Non-pigmented ciliary epithelial cell (primary cell): ENCODE measurements at places on chromosomes 5 and 9.

DNA sequence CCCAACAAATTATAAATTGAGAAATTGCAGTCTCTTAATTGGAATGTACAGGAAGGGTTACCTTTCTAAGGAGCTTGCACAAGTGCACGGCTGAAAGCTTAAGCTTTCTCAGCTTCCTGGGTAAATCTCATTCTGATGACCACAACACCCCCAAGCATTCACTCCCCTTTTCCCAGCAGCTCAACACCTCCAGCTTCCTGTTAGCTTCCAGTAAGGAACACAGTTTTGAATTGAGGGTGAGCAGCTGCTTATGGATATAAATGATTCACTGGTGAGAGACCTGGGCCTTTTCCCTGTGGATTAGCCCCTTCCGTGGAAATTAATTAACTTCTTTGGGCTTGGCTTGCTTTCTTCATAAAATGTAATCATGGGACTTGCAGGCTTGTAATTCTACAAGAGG lies 101.2 kb downstream of the SLC28A3 start:
- DNase-seq = peak; percentile 19

GRCh38 chr5:111628901-111629300 lies 116.6 kb upstream of the STARD4 start:
- DNase-seq = no peak

DNA sequence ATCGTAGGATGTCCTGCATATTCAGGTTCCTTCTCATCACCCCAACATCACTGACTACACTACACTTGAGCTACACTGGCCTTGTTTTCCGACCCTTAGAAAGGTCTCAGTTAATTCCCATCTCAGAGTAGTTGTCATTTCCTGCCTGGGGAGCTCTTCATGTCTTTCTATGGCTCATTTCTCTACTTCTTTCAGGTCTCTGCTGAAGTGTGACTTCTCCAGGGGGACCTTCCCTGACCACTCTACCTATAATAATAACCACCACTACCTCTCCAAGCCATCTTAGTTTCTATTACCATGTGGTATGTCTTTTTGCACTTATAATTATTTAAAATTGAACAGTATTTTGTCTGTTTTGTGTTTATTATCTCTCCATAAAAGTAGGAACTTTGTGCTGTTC lies 113.2 kb downstream of the STARD4 start:
- DNase-seq = no peak

GRCh38 chr9:96425500-96426169 lies 7.5 kb upstream of the ZNF367 start:
- DNase-seq = no peak

DNA sequence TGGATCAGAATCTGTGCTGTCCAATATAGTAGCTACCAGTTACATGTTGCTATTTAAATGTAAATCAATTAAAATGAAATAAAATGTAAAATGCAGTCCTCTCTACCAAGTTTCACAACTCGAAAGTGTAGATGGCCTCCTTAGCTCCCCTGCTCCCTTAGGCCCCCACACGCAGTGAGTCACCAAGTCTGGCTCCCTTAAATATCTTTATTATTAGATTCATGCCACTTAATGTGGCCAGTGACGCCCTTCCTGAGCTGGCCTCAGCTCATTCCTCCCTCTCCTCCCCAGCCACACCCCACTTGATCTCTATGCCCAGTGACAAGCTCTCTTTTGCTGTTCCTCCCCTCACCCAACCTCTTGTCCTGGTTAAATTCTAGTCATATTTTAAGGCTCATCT lies 88.4 kb upstream of the DNAH5 start:
- peak; percentile 63 for DNase-seq

DNA sequence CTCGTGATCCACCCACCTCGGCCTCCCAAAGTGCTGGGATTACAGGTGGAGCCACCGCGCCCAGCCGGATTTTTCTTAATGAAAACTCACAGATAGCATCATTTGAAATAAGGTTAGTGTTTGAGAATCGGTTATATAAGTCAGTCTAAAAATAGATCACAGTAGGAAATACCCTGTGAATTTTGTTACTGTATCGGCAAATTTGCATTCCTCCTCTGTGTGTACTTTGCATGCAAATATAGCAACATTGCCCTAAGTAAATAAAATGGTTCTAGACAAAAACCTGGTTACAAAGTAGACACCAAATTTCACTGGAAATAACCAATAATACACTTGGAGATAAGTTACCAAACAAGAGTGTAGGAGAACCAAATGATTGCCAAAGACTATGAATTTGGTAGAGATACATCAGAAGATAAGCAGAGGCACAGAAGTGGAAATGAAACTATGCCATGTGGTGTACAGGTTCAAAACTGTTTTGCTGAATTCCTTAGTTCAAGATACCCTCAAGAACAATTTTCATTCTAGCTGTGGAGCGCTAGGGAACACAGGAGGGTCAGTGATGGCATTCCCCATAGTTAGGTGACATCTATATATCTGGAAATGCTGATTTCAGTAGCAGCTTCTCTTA lies 58.1 kb downstream of the ICE1 start:
- no peak for DNase-seq

GRCh38 chr5:143592648-143593047 lies 189.2 kb upstream of the NR3C1 start:
- no peak for DNase-seq

GRCh38 chr5:131272724-131273123 lies 8.9 kb downstream of the CDC42SE2 start:
- DNase-seq = no peak

DNA sequence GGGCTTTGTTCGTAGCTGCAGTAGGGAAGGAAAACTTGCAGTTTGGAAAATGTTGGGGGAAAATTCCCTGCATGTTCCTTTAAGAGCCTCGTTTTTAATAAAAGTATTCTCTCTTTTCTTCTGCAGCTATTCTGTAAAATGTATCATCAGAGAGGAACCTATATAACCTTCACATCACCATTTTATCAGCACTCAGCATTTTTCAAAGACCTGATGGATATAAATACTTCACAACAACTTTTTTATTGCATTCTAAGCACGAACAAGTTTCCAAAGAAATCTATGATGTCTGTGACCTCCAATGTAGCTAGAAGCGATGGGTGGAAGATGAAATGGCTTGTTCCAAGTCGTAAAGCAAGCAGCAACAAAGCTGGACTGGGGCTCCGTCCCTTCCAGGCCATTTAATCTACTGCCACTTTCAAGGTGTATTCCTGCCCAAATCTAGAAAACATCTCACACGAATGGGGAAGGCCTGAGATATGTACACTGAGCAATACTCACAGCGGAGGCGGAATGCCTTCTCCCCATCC lies 84.0 kb downstream of the NSUN2 start:
- no peak for DNase-seq

GRCh38 chr5:72273547-72273946 lies 46.5 kb downstream of the MRPS27 start:
- no peak for DNase-seq

DNA sequence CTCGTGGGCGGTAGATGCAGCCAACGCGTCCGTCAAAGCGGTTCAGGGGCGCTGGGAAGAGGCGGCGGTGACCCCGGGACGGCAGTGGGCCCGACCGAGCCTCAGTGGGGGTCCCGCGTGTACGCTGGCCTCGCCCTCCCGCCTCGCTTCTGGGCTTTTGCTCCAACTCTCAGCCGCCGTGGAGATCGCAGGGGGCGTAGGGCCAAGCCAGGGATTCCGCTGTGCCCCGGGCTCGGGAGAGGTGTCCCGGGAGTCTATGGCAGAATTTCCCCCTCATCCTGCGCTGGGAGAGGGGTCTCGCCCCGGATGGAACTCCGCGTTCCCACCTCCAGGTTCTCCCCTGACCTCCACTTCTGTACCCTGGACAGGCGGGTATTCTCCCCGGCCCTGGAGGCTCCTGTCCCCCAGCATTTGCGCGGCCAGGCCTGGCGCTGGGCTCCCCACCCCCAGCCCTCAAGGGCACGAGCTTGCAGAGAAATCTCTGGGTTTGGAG lies 131.9 kb downstream of the MRPL36 start:
- DNase-seq = no peak

GRCh38 chr5:22044229-22044628 lies 808.9 kb downstream of the CDH12 start:
- DNase-seq = no peak

DNA sequence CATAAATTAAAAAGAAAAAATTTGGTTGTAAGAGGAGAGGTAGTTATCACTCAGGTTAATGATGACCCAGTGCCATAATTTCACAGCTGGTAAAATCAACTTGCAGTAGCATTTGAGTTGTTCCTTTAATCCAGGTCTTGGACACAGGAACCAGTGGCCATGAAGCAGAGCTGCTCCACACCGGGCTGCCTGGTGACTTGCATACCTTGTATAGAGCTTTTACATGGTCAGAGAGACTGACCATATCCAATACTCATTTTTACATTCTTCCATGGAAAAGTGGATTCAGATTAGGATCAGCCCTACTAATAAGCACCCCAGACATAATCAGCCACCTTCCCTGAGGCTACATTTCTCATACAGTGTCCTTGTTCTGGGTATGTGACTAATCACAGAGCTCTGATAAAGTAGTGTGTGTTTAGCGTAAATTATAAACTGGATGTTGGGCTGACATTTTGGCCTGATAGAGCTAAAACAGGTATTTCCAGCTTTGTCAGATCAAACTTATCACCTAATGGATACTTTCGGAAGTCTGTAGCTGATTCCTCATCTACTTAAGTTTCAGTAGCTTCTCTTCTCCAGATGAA lies 77.0 kb upstream of the ZSWIM6 start:
- no peak for DNase-seq

- DNase-seq = no peak
Observed at GRCh38 chr5:180589771-180590542, 1.3 kb downstream of the SCGB3A1 start.

GRCh38 chr9:105296877-105297287 lies 52.4 kb downstream of the SLC44A1 start:
- DNase-seq = peak; percentile 89

DNA sequence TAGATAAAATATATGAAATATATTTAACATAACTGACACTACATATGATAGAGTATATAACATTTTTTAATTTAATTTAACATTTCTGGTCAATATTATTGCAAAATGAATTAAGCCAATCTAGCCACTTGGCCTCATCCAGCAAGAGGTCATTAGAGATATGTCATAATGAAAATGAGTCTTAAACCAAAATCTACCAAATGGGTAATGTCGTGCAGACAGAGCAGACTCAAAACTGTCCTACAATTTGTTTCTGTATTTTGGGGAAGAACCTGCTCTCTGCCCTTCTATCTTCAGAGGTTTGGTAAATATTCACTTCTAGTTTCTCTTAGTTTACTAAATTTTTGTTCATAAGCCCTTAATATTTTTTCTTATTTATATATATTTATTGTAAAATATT lies 61.4 kb downstream of the ARHGEF28 start:
- DNase-seq = no peak

DNA sequence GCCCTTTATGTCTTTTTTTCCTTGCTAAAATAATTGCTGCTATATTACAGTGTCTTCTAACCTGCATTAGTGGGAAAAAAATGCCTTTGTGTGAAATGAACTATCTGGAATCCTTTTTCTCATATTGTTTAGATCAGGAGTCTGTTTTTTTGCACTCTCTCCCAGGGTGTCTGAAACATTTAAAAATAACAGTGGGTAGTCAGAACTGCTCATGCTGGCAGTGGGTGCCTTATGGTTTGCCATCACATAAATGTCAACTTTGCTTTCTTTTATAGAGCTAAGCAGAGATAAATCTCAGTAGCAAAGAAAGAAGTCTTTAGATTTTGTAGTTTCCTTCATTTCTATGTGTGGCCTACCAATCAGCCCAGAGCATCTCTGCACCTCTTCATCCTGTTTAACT lies 347.8 kb upstream of the RGMB start:
- DNase-seq = no peak

- no peak for DNase-seq
Observed at GRCh38 chr5:72499730-72500129, 7.5 kb downstream of the ZNF366 start.

GRCh38 chr5:10975945-10976344 lies 214.9 kb upstream of the DAP start:
- peak; percentile 40 for DNase-seq

- DNase-seq = no peak
Observed at GRCh38 chr5:168925160-168925559, 346.0 kb upstream of the PANK3 start.

- peak; percentile 22 for DNase-seq
Observed at GRCh38 chr9:78707481-78707991, 410.6 kb downstream of the PSAT1 start.

- DNase-seq = peak; percentile 56
Observed at GRCh38 chr5:141641634-141642267, 5.0 kb downstream of the RELL2 start.

DNA sequence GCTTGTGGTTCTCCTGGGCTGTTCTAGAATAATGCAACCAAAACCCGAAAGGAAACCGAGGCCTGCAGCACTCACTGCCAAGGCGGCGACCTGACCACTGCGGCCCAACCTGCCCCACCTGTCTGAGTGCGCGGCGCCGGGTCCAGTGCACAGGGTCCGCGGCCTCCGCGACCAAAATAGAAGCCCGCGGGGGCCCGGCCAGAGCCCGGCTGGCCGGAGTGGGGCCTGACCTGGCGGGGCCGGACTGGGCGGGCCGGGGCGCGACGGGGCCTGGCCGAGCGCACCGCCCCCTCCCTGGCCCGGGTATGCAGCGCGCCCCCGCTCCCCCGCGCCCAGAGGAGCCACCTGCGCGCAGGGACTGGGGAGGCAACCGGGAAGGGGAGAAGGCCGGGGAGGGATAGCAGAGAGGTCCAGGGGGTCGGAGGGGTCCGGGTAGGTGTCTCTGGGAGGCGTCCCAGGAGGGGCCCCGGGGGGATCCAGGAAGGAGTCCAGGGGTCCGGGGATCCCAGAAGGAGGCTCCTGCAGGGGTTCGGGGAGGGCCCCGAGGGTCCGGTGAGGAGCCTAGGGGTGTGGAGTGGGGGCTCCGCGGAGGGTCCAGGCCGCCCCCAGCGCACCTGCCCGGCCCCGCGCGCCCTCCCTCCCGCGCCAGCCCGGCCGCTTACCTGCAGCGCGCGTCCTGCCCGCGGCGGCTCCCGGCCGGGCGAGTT lies 503 bp downstream of the SEMA4D start:
- no peak for DNase-seq

GRCh38 chr9:2645569-2645968 lies 24.0 kb downstream of the VLDLR start:
- no peak for DNase-seq

- no peak for DNase-seq
Observed at GRCh38 chr9:123414936-123415930, 59.2 kb downstream of the CRB2 start.
